ENCODE measurements at places on chromosomes 4 and X. TPM values are rescaled to one million over a fixed set of nuclear protein-coding genes. Genes with fewer than 3 reads are reported as not detected.

DNA sequence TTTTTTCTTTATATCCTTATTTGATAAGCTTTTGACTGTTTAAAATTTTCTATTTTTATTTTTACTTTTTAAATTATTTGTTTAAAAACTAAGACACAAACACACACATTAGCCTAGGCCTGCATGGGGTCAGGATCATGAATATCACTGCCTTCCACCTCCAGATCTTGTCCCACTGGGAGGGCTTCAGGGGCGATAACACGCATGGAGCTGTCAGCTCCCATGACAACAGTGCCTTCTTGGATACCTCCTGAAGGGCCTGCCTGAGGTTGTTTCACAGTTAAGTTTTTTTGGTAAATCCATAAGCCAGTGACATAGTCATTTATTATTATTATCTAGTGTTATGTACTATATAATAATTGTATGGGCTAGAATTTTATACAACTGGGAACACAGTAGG, 85.4 kb upstream of the FAT1 start:
- DNase-seq: no peak

DNA sequence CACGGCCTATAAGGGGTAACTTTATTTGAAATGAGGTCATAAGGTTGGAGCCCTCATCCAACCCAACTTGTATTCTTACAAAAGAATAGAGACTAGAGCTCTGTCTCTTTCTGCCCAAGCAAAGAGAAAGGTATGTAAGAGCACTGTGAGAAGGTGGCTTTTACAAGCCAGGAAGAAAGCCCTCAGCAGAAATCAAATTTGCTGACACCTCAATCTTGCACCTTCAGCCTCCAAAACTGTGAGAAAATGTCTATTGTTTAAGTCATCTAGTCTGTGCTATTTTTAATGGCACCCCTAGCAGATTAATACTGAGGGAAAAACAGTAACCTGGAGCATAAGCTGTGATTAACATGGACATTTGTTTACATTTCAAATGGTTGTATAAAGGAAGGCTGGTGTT, 860.7 kb downstream of the PCDH7 start:
- DNase-seq: no peak

GRCh38 chrX:150700107-150700506, 6.9 kb downstream of the MTMR1 start:
- no peak for DNase-seq

GRCh38 chr4:85783483-85783882, 308.5 kb downstream of the ARHGAP24 start:
- DNase-seq: peak; percentile 93

DNA sequence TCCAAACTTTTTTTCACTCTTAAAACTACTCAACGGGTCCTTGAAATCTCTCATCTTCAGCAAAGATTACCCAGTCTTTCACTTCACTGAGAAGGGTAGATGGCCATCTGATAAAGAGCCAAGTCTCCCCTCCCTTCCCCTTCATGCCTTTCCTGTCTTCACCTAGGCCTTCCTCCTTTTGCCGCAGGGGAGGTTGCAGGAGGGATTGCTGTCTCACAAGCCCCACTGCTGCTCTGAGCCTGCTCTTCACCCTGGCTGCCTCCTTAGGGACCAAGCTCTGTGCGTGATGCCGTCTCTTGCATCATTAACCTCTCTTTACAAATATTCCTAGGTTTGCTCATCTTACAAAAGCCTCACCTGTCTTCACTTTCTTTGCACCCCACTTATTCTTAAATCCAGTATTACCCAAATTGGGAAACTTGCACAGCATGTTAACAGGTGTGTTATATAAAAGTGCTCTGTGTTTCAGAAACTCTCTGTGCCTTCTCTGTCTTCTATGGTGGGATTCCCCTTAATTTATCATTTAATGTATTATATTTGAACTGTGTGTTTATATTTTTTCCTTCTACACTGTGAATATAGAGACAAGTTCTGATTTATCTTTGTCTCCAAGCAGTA, 3.8 kb downstream of the ZFX start:
- DNase-seq: peak; percentile 58

DNA sequence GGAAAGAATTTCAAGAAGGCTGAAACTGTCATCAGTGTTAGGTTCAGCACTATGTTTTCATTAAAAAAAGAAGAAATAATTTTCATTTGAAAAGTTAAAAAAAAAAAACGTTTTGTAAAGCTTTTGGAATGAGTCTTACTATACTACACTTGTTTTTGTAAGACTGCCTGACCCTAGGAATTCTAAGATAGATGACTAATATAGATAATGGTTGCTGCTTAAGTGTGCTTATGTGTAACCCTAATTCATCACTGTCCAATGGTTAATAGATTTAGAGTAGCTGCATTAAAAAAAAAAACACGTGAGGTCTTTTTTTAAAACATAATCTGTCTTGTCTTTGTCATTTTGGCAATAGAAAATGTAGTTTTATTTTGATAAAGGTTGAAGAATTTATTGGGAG, 323.2 kb downstream of the IL1RAPL1 start:
- DNase-seq: peak; percentile 9

GRCh38 chrX:81174286-81174685, 27.4 kb downstream of the HMGN5 start:
- DNase-seq: peak; percentile 18

GRCh38 chrX:107741404-107741790, 34.2 kb downstream of the TSC22D3 start:
- DNase-seq: no peak

GRCh38 chrX:136453771-136454170, 34.0 kb upstream of the BRS3 start:
- peak; percentile 70 for DNase-seq

- peak; percentile 79 for DNase-seq
Measured at GRCh38 chrX:102833136-102833535, 103.9 kb upstream of the RAB40AL start.

- DNase-seq: no peak
Measured at GRCh38 chr4:176333076-176333475, 13.3 kb downstream of the SPCS3 start.

DNA sequence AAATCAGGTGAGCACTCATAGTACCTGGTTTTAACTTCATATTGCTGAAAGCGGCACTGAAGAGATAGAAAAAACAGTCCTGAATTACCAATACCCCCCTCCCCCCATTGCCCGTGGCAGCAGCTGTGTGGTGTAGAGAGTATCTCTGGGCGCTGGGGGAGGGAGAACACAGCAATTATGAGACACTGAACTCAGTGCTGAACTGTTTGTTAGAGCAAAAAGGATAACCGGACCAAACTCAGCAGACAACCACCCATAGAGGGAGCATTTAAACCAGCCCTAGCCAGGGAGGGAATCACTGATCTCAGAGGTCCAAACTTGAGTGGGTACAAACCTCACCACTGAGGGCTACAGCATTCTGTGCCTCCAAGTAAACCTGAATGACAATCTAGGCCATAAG, 457.4 kb upstream of the TEX13C start:
- DNase-seq: no peak

DNA sequence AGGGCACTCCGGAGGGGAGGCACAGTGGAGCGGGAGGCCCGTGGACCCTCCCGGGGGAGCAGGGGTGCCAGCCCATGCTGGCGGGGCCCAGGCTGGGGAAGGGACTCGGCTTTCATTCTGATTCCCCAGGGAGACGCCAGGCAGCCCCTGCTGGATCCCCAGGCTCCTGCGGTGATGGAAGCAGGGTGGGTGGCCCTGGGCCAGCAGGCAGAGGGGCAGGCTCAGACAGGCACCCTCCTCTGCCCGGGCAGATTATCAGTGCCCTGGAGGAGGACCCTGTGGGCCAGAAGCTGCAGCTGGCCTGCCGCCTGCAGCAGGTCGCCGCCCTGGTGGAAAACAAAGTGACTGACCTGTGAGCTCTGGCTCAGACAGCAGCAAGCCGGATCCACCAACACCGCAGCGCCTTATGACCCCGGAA, 2.1 kb upstream of the SRPK3 start:
- no peak for DNase-seq

The XK gene
- 1.6 TPM for total RNA-seq

The HPRT1 gene
- 25.0 TPM for total RNA-seq

The OPRPN gene
- total RNA-seq: not detected

Data from M059J (cell line).